ENCODE measurements at places on chromosomes 5 and 9.

GRCh38 chr5:141869514-141869913 lies 8.7 kb downstream of the PCDH1 start:
- DNase-seq: no peak

DNA sequence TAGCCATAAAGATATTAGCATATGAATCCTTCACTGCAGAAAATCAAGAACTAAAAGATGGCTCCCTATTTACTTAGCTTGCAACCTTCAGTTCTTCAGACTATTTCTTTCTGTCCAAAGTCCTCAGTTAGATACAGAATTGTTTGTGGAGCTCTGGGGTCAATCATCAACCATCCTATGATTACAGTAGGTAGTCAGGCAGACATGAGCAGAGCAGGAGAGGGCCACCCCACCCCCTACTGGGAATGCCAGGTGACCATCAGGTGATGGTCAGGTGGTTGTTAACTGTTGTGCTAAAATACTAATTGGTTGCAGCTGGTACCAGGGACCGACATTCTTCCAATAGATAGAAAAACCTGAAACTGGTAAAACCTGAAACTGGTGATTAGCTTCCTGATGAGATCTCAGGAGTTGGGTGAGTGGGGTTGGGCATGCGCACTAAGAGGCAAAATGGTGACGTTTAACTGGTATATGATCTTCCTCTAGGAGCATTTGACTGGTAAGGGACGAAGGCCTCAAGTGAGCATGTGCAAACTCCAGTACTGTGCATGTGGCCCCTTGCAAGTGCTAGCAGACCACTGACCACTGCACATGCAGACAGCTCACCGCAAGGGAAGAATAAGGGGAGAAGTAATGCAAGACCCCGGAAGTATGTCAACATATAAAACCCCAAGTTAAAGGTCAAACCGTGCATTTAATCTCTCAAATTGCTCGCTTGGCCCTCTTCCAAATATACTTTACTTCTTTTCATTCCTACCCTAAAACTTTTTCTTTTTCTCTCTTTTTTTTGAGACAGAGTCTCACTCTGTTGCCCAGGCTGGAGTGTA lies 13.6 kb downstream of the C9orf57 start:
- DNase-seq: no peak

GRCh38 chr5:60945813-60946187 lies 795 bp downstream of the NDUFAF2 start:
- DNase-seq: no peak

DNA sequence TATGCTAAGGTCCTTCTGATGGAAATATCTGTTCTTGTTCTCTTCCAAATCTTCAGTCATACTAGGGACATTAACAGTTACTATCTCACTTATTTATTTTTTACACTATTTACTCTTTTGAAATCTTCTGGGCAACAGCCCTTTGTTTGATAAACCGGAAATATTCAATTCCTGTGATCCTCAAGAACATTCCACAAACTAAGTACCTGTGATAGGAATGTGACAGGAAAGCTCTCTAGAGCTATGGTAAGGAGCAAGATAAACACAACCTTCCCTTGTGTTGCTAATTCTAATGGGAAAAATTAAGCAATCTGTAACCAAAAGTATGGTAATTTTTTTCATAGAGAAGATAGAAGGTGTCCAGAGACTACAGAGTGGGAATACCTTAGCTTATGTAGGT lies 22.0 kb upstream of the ANKRD34B start:
- DNase-seq: no peak

- DNase-seq: no peak
Observed at GRCh38 chr5:14243766-14244165, 100.6 kb downstream of the TRIO start.

DNA sequence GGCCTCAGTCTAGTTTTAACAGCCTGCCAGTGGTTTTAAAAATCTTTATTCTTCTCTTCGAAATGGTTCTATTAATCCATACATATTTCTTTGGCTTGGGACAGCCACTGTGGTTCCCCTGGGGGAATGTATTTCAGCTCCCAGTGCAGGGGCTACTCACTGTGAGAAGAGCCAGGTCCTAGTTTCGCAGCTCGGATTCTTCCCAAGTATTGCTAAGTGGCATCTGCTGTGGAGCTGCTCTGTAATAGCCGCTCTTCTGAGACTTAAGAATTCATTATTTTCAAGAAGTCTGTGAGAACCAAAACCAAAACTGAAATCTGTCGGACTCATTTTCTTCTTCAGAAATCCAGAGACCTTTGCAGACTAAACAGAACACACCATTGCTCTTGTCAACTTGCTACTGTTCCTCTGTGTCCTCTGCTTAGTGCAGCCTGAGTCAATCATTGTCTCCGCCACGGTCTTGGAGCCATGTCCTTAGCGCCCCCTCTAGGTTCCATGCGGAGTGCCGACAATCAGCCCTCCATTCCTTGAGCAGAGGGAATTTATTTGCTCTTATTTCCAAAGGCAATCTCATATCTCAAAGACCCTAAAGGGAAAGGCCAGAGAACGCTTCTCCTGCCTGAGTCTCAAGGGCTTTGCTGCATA lies 478.2 kb downstream of the SPATA31D1 start:
- no peak for DNase-seq

GRCh38 chr5:151284392-151284967 lies 19.1 kb downstream of the SLC36A3 start:
- no peak for DNase-seq

DNA sequence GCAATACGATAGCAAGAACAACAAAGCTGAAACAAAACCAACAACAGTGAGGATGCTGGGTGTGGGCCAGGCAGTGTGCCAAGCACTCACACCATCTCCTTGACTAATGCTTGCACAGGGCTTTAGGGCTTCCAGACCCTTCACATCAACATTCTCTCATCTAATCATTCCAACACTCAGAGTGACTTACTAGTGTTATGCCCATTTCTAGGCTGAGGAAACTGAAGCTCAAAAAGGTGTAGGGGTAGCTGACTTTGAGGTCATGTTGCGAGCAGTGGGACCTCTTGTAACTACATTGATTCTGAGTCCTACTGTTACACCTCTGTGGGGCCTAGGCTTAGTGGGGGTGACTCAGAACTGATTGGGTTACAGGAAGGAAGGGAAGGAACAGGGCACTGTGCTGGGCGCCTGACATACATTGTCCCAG lies 9.7 kb downstream of the ANGPTL2 start:
- no peak for DNase-seq

All from activated CD4-positive, alpha-beta T cell treated with anti-CD3 and anti-CD28 coated beads, Interleukin-2, amount 50 U/mL, for 1 hour (primary cell).